Smooth muscle cell of the brain vasculature (primary cell): ENCODE measurements at places on chromosomes 6 and 20.

DNA sequence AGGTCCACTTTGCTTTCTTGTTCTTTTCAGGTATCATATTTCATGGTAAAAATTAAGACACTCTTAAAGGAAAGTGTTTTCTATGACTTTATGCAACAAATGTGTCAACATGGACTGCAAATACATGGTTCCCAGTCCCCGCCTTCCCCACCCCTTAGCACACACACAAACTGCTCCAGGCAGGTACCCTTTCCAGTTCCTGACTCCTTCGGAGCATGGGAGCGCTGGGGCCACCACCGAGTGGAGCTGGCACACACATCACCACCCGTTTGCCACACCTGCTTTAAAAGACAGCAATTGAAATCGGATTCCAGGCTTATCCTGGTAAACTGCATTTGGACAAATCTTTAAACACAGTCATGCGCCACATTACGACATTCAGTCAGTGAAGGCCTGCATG is 22.2 kb downstream of the RNASET2 start:
- no peak for DNase-seq

DNA sequence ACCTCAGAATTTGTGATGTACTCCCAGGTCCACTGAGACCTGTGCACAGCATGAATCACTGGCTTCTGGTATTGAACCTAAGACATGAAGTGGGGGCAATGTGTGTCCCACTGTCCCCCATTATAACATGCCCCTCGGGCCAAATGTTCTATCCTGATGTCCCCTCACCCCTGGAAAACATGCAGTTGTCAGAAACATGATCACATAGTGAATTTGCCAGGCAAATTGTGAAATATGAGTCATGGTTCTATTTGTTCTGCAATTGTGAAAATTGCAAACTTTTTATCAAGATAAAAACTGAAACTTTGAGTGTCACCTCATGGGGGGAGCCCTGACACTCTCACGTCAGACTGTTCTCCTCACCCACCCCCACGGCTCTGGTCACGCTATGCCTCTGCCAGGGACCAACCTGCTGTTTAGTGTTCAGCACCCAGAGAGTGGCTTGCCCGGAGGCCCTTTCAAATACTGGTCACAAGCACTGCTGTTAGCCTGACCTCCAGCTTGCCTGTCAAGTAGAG is 305.3 kb downstream of the CLIC5 start:
- DNase-seq, result no peak

DNA sequence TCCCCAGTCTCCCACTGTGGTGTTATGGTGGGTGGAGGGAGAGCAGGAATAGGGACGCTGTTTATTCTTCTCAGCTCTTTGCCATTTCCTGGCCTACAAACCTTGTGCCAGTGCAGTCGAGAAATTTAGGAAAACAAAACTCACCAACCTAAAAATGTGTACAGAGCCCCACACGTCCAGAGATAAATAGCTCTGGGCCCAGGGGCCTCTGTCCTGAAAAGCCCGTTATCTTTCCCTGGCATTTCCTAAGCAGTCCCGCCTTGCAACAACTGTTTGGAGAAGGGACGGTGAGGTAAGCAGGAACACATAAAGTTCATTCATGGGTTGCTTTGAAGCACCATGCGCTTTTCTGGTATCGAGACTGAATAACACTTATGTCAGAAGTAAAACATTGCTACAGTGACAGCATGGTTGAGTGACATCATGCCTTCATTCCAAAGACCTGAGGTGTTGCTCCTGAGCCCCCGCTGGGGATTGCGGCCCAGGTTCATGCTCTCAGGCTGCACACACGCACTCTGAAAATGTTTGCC is 80.1 kb upstream of the NXT1 start:
- DNase-seq, result peak; percentile 71

DNA sequence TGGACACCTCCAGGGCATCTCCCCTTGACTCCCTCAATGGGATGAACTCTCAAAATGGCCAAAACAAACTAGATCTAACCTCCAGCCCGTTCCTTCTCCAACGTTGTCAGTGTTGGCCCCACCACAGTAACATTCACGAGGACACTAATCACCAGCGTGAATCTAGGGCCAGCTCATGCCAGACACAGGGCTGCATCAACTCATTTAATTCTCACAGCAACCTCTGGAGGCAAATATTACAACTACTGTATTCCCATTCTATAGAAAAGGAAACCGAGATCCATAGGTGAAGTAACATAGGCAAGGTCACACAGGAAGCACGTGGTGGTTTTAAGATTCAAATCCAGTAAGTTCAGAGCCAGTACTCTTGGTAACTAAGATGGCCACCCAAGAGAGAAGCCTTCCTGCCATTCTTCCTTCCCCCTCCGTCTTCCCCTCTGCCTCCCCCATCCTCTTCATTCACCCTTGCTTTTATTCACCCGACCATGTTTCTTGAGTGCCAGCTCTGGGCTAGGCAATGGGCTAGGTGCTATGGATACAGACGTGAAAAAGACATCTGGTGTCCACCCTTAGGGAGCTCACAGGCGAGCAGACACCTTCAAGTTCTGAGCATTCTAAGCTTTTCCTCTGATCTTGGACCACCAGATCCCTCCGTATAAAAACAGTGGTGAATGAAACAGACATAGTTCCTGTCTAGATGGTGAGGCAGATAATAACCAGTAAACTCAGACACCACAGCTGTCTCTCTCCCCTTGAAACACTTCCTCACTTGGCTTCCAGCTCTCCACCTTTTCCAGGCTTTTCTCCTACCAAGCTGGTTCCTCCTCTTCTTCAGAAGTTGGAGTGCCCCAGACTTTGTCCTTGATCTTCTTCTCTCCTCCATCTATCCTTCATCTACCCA is 9.6 kb downstream of the CCM2L start:
- no peak for DNase-seq

- DNase-seq, result no peak
These were observed 110.3 kb downstream of the BCAS1 start for GRCh38 chr20:53959911-53960578.

DNA sequence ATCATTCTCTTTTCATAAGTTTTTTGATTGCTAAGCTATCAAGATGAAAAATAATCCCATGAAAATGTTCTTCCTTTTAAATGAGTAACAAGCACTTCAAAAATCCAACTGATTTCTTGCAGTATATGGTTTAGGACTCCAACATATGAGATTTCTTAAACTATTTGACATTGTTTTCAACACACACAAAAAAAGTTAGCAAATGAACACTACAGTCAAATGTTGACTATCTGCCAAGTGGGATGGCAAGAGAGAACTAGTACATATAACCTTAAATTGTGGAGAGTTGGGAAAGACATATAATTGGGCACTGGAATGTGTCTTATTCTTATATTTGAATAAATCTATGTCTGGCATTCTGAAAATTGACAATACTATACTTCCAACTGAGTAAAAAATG is 15.6 kb downstream of the COL21A1 start:
- no peak for DNase-seq
